T-cell (primary cell): ENCODE measurements at places on chromosomes 1 and 21. TPM values are rescaled to one million over a fixed set of nuclear protein-coding genes. Genes with fewer than 3 reads are reported as not detected.

DNA sequence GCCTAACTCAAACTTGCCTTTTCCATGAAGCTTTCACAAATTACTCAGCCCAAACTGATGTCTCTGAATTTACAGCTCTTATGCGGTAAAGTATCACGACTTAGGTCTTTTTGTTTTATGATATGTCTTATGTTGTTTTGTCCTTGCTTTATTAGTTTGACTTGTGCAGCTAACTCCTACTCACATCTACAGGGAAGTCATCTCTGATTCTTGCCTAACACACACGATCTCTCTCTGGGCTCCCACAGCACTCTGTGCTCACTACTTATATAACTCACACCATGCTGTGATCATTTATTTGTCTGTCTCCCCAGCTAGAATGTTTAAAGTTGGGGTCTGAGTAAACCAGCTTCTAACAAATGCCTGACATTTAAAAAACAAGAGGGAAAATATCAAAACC is 9.3 kb upstream of the PI4KB start:
- no peak for DNase-seq

- DNase-seq = no peak
Measured at GRCh38 chr1:229645324-229645993, 19.4 kb downstream of the URB2 start.

DNA sequence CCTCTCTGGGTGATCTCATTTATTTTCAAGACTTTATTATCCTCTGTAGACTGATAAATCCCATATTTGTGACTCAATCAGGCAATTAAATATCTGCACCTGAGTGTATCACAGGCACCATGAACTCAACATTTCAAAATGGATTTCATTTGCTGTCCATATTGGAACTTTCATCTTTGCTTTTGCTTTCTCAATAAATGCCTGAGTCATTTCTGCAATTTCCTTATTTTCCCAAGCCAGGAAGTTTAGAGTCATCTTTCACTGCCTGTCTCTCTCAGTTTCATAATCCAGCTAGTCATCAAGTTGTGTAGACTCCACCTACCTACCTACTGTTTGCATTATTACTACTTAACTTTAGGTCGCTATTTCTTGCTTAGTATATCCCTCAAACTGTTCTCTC is 540.9 kb downstream of the LMO4 start:
- no peak for DNase-seq

The MR1 gene
- 27.7 TPM for total RNA-seq

DNA sequence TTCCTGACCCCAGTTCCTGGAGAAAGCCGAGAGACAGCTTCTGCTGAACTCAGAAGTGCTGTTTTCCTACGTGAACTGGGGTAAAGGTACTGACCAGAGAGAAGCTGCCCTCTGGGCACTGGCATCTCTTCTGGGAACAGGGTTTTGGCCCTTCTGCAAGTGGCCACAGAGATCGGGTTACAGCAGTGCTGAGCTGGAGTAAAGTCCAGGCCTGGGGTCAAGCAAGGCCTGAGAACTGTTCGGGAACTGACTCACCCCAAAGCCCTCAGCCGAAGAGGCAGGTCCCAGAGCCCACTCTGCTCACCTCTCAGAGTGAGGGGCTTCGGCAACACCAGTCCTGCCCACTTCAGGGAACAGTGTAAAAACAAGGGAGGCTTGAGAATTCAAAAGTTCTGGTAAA is 177.2 kb upstream of the RUNX1 start:
- DNase-seq = no peak

The NPHS2 gene
- not detected for total RNA-seq

DNA sequence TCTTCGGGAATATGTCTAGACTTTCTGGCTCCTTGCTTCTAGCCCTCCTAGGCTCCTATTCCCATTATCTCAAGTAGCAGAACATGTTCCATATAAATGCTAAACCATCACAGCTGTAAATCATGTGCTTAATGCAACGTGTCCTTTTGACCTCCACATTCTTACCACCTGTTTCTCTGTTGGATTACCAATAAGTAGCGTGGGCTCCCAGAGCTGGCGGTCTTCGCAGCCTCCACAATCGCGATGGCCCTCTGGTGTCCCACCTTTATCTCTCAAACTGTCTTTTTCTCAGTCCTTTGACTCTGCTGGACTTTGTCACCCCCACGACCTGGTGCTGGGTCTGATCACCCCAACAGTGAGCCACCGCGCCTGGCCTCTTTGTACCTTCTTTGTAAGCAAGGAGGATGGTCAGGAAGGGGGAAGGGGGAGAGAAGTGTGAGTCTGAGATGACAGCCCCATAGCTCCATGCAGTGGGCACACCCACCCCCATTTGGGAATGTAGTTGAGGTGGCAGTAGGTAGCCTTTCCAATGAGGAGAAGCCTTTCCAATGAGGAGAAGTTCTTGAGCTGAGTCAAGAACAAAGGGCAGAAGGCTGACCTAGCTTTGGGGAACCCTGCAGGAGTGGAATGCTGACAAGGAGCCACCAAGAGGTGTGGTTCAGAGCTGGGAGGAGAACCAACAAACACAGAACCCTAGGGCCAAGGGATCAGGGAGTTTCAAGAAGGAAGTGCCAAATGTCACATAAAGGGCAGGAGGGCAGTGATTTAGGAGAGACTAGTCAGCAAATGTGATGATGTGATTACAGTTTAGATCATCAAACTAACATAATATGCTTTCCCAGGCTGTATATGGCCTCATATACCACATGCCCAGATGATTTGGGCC is 14.2 kb downstream of the TRAF5 start:
- DNase-seq = no peak

GRCh38 chr1:36783475-36783874 is 250.8 kb downstream of the GRIK3 start:
- no peak for DNase-seq

The OR6F1 gene
- total RNA-seq = not detected

GRCh38 chr1:54609301-54609921 is 13.9 kb downstream of the FAM151A start:
- DNase-seq = no peak

DNA sequence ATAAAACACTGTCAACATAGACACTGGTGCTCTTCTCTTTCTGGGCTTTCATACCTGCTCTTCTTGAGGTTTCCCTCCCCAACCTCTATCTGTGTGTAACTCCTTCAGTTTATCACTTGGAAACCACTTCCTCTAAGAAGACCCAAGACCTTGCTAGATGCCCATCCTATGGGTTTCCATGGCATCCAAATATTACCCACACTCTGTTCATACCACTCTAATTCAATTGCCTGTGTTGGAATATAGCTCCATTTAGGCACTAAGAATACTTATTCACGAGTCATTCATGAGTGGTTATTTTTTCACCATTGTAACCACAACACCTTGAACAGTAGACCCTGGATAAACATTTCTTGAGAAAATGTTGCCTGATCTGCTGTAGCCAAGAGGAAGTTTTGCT is 231.1 kb upstream of the SGIP1 start:
- DNase-seq = no peak

- DNase-seq = no peak
Measured at GRCh38 chr21:44051462-44051941, 39.4 kb downstream of the TRAPPC10 start.

The PRUNE1 gene
- total RNA-seq = 15.3 TPM

GRCh38 chr1:198775606-198776005 is 136.8 kb downstream of the PTPRC start:
- no peak for DNase-seq

- no peak for DNase-seq
Measured at GRCh38 chr21:39674801-39675200, 62.1 kb downstream of the B3GALT5 start.

GRCh38 chr1:8394456-8395321 is 76.8 kb downstream of the SLC45A1 start:
- no peak for DNase-seq

- DNase-seq = no peak
Measured at GRCh38 chr1:167033646-167034045, 44.6 kb downstream of the MAEL start.

GRCh38 chr1:21659099-21659923 is 9.8 kb downstream of the RAP1GAP start:
- DNase-seq = peak; percentile 81

GRCh38 chr1:41609166-41609883 is 124.8 kb upstream of the EDN2 start:
- DNase-seq = no peak

DNA sequence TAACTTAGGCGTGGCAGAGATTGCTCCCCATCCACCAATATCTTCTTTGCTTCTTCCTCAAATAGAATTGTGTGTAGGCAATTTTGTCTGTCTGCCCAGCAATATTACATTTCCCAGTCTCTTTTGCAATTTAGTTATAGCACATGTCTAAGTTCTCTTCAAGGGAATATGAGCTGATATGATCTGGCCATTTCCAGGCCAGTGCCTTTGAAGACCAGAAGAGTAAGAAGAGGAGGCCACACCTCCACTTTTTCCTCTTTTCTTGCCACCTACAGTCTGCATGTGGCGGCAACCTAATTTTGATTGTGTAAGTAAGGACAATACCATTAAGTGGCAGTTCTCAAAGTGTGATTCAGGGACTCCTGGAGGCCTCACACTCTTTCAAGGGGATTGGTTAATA is 6.3 kb upstream of the RSBN1 start:
- no peak for DNase-seq

DNA sequence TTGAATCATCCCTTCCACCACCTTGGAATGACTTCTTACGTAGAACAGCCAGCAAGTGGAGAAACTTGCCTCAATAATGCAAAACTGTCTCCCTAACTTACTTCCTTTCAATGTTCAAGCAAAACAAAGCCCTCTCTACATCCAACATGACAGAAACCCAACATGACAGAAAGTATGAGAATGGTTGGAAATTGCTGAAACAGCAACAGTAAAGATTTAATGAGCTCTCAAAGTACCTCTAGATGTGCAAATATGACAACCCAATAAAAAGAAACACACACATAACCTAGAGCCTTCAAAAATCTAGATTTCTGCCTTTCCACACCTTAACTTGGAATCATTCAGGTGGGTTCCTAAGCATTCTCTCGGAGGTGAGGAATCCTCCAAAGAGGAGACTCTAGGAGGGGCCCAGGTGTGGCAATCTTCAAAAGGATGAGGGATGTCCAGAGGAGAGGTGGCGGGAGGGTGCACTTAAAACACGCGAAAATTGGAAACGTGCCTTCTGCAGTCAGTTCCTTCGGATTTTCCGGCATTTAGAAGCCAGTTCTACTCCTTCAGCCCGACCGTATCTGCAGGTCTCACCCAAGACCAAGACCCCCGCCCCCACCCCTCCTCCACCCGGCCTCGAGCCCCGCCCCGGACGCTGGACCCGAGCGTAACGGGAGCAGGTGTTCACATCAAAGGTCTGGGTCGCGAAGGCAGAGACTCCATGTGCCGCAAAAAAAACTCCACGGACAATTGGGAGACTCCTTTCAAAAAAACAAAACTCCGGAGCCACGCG is 996 bp upstream of the MGST3 start:
- no peak for DNase-seq

GRCh38 chr1:110138956-110139355 is 11.3 kb upstream of the SLC6A17 start:
- no peak for DNase-seq

DNA sequence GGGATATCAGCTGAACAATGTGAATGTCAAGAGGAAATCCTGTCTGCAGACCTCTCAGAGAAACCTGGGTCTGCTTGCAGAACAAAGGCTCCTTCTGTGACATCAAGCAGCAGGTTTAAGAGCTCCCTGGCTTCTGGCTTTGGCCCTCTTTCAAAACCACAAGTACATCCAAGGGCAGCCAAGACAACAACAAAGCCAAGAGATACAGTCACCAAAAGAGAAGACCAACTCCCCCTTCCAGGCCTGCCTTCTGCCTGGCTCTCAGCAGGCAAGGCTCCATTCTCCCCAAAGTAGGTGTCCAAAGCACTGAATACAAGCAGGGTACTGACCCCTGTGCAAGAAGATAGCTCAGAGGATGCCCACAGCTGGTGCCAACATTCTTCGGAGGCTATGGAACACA is 11.5 kb downstream of the BCAR3 start:
- no peak for DNase-seq

DNA sequence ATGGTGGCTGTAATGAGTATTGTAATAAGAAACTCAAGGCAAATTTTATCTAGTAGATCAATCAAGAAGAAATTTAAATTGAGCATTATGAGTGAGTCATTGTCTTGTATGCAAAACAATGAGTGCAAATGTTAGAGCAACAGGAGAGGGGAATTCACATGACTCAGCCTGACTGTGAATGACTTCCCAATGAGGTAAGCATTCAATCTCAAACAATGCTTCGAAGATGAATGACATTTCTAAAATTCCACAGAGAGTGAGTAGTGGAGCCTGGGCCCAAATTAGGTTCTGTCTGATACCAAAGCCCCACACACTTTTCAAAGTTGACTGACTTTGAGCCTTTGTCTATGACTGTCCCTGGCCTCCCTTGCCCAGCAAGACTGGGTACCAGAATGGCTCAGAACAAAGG is 738.0 kb downstream of the PTPRU start:
- DNase-seq = no peak

The TRNP1 gene
- total RNA-seq = 0.26 TPM

The RNU1-3 gene
- total RNA-seq = 3,994 TPM

The ATP5PF gene
- total RNA-seq = 47.3 TPM

DNA sequence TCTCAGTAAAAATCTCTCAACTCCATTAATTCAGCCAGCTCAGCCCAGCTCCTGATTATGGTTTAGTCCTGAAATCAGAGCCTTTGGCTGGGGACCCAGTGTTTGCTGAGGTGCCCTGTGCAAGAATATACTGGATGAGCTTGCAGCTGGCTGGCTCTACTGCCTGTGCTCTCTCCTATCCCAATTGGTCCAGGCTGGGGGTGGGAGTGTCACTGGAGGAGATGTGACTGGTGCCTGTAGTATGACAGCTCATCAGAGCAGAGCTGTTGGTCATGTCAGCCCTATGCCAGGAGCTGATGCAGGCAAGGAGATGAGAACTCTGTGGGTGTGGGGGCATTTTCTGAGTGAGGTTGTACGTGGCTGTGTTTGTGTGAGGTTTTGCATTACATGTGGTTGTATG is 87.0 kb downstream of the TNR start:
- DNase-seq = no peak

The TMEM269 gene
- 0.63 TPM for total RNA-seq

DNA sequence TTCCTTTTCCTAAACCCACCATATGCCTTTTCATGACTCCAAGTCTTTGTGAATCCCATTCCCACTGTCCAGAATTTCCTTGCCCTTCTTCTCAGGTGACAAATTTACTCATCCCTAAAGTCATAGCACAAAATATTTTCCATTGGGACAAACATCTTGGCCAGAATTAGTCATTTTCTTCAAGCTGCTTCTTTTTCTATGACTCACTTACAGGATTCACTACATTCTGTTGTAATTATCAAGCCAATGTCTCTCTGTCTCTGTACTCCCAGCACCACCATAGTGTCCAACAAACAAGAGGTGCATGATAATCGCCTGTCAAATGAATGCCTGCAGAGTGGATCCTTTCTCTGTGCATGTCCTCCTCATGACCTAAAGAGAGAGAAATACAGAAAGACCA is 37.8 kb downstream of the SGIP1 start:
- DNase-seq = no peak

The SYNJ1 gene
- 15.2 TPM for total RNA-seq

- no peak for DNase-seq
Measured at GRCh38 chr1:8980656-8981055, 35.0 kb downstream of the CA6 start.
